ENCODE measurements at places on chromosomes 6 and 20.

DNA sequence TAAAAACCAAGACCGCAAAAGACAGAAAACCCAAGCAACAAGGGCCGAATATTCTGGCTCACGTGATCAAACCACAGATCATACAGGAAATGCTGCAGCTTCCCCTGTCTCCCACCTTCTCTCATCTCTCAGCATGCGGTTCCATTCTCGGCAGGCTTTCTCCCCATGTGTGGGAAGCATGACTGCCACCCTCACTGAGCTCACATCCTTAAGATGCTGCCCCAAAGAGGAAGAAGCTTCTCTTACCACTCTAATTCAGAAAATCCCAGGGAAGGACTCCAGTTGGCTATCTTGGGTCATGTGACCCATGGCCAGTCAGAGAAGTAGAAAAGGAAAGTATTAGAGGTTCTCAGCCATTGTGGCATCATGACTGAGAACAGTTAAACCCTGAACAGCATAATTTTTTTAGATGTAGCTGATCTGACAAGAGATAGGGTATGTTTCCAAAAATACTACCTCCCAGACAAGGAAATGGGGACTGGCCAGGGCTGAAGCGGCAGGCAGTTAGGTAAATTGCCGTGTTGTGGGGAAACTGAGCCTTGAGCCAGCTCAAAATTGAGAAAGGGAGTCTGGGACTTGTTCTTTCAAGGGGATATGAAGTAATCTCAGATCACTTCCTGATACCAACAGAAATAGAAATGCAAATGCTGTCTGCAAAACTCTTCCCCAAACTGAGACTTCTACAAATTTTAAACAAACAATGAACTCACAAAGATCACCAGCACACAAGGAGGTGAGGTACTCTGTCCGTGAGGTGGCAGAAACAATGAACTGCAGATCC is 37.1 kb upstream of the GRM4 start:
- no peak for DNase-seq

DNA sequence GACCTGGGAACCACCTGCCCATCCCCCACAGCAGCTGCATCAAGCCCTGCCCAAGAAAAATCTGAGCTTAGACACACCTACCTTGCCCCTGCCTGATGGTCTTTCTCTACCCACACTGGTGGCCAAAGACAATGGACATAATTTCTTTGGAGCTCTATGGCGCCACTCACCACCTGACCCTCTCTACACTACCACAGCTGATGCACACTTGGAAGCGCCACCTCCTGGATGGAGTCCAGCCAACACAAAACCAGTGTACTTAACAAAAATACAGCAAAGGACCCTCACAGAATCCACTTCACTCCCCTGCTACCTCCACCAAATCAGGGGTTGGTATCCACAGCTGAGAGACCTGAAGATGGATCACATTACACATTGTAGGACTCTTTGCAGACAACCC is 39.7 kb upstream of the CLVS2 start:
- no peak for DNase-seq

DNA sequence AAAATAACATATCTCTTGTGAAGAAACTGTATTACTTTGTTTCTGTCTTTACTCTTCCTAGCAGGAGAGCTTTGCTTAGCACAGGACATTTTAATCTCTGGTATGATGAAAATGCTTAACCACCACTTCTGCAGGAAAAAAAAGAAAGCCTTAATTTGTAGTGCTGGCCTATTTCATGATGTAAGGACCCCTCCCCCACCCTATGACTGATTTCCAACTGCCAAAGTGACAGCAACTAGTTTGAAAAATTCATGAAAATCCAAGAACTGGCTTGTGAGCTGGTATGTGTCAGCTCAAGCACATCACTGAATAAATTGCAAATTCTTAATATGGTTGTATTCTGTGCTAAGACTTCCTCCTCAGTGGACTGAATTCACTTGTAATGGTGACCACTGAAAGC is 125.3 kb downstream of the REV3L start:
- DNase-seq, result no peak

DNA sequence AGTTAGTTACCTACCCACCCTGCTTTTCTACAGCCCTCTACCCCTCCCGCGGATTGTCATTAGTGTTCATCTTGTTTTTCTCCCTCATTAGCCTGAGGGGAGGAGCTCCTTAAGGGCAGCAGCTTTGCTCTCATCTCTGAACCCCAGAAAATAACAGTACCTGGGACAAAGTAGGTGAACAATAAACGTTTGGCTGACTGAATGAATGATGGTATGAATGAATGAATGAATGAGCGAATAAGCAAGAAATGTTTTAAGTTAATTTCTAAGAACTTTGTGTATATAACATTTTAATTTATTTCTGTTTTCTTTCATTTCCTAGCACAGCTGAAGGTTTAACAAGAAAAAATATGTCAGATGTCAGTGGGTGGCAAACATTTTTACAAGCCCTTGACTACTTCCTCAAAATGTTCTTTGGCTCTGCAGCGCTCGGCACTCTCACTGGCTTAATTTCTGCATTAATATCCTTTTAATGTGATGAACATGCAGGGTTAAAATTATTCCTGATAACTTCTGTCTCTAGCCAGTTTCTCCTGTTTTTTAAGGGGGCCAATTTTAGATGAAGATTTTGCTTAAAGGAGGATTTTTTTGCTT is 50.1 kb downstream of the SLC9A8 start:
- DNase-seq, result no peak

DNA sequence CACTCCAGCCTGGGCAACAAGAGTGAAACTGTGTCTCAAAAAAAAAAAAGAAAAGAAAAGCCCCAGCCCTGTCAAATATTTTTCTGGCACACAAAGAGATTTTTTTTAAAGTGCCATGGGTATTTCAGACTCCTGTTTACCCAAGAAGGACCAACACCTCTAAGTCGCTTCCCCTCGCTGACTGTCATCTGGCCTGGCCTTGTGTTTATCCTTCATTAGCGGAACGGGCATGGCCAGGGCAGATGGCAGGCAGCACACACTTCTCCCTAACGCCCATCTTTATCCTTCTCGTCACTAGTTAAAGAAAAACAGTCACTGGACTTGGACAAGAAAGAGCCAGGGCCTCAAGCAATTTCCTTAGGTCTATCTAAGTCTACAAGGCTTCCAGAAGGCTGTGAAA is 7.3 kb upstream of the CBFA2T2 start:
- DNase-seq, result no peak

DNA sequence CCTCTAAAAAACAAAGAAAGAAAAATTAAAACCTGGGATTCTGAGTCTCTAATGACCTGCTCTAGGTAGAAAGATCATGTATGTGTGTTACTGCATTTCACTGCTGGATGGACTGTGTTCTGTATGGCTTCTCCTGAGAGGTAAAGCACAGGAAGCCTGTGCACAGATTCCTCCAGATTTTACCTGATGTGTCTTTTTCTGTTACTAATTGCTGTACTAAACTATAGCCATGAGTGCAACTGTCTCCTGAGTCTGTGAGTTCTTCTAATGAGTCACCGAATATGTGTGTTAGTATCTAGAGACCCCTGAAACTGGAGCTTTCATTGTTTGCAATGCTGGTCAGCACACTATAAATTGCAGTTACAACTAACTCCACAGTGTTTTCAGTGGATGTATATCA is 270.8 kb downstream of the CDKAL1 start:
- DNase-seq, result no peak

DNA sequence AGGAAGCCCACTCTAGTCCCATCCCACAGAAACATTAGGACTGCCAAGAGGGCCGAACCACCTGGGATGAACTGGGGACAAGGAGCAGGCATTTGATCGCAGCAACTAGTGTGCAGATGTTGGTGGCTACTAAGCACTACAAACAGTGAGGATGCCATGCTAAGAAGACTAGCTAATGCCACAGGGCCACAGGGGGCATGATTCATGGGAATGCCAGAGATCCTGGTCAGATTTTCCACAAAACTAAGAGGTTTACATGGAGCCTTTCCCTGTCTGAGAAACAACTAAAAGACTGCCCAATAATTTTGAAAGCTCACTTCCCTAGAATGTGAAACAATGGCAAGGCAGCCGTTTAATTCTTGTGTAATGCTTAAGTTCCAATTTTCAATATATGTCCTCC is 375.9 kb upstream of the PTCHD4 start:
- no peak for DNase-seq

GRCh38 chr6:144952456-144953240 is 667.5 kb downstream of the UTRN start:
- no peak for DNase-seq

GRCh38 chr6:149359440-149359839 is 40.6 kb upstream of the SUMO4 start:
- DNase-seq, result no peak

- DNase-seq, result no peak
Observed at GRCh38 chr6:45387236-45387635, 9.5 kb upstream of the SUPT3H start.

GRCh38 chr6:107132330-107132954 is 17.1 kb upstream of the BEND3 start:
- DNase-seq, result no peak

GRCh38 chr6:159305804-159306537 is 136.8 kb downstream of the FNDC1 start:
- no peak for DNase-seq

- no peak for DNase-seq
Observed at GRCh38 chr6:14986370-14986769, 259.5 kb upstream of the JARID2 start.

GRCh38 chr20:59195316-59195993 is 31.8 kb downstream of the ZNF831 start:
- DNase-seq, result no peak

- peak; percentile 14 for DNase-seq
Observed at GRCh38 chr6:20946022-20946421, 411.8 kb downstream of the CDKAL1 start.

GRCh38 chr6:29439006-29439405 is at the start of gene OR10C1:
TSS of gene OR10C1 (plus strand) at chr6:29439306. CDS start at chr6:29440016, 710 bp downstream.
- DNase-seq, result no peak

GRCh38 chr20:55054453-55054852 is 579.1 kb downstream of the DOK5 start:
- peak; percentile 41 for DNase-seq
